ENCODE measurements at places on chromosomes 12 and 14.

DNA sequence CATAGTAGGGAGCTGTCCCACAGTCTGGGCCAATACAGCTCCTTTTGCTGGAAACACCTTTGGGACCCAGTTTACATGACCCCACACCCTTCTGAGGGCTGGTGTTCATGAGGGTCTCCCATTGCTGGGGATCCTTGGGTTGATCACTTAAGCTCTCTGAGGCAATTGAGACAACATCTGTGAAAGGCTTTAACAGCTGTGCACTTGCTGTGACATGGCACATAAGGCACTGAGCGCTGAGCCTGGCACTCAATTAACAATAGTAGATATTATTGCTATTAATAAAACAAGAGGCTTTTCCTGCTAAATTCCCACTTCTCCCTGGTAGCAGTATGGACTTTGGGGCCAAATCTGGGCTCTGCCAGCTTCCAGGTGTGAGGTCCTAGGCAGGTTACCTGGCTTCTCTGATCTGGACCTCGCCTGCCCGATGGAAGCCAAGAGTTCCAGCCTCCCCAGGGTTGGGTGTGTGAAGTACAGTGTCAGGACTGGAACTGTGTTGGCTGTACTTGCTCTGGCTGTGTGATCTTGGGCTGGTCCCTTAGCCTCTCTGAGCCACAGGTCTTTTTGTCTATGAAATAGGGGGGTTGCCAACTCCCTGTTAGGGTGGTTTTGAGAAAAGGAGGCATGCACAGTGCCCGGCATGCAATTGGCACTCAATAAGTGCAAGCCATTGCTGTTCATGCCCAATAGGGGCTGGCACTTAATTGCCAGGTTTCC lies 3.1 kb downstream of the SH2B3 start:
- no peak for DNase-seq

GRCh38 chr14:22822571-22823098 lies 7.1 kb upstream of the MRPL52 start:
- DNase-seq = peak; percentile 81

DNA sequence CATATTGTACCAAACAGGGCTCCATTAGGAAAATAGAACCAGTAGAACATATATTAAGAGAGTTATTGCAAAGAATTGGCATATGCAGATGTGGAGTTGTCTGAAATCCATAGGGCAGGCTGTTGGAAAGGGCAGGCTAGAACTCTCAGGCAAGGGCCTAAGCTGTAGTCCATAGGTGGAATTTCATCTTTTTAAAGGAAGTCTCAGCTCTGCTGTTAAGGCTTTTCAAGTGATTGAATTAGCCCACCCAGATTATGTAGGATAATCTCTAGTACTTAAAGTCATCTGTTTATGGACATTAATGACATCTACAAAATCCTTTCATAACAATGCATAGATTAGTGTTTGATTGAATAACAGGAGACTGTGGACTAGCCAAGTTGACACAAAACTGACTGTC lies 59.4 kb downstream of the RAD51B start:
- no peak for DNase-seq

- DNase-seq = no peak
These were observed 199.1 kb upstream of the KRR1 start for GRCh38 chr12:75710361-75711069.

- no peak for DNase-seq
These were observed 98.8 kb upstream of the PTPRR start for GRCh38 chr12:71019282-71019831.

DNA sequence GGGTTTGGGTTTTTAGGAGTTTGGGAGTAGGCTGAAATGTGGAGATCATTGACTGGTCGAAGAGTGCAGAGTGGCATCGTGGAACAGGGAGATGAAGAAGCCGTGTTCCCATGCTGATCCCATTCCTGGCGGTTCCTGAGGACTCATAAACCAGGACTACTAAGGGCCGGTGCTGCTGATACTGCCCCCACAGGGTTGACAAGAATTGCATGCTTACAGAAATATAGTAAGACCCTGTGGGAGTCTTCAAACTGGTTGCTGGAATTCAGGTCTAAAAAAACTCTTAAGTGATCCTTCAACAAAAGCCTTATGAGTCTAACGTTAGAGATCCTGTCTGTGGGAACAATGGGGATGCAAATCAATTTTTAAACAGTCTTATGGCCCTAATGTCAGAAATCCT lies 64.0 kb upstream of the ARHGAP5 start:
- no peak for DNase-seq

DNA sequence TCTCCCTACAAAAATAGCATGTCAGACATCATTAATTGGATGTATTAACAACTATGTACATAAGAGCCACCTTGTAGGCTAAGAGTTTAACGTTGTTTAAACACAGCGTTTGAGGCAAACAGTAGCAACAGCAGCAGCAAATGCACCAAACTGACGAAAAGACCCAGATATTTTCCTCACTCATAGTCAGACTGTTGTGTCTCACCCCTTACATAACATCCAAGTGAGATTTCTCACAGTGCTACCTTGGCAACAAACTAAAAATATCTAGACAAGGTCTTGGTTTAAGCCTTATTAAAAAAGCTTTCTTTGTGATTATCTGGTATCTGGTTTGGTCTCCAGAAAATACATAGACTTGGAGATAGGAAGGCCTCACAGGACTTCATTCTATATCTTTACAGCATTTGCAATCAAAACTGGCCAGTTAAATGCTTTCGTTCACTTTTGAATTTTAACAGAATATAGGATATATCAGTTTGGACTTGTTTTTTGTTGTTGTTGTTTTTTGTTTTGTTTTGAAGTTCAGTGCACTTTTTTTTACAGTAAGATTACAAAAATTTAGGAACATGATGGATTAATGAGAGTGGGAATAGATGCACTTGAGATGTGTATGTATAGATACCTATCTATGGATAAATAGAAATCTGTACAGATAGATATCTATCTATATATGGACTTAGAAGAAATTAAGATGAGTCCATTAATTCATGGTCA lies 4.1 kb downstream of the BHLHE41 start:
- DNase-seq = no peak

DNA sequence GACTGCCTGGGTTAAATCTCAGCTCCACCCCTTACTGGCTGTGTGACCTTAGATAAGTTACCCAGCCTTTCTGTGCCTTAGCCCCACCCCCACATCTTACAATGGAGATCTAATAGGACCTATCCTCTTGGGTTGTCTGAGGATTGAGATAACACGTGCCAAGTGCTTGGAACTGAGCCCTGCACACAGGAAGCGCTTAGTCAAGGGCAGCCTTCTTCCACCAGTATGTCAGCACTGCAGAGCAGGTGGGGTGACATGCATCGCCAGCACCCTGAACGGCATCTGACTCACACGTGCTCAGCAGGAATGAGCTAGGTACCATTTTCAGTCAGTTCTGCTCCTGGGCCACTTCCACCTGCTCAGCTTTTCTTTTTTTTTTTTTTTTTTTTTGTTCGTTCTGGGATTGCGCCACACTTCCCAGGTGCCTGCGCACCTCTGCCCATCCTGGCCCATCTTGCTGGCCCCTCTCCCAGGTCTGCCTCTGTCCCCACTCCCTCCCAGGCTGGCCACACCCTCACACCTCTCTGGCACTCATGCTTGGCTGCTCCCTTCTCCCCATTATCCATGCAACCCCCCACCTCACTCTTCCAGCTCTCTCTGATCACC lies 19.6 kb downstream of the LGMN start:
- DNase-seq = no peak

- DNase-seq = no peak
These were observed 19.7 kb downstream of the PALS1 start for GRCh38 chr14:67260965-67261364.

- DNase-seq = no peak
These were observed 3.7 kb upstream of the PAPLN start for GRCh38 chr14:73233564-73233963.

- no peak for DNase-seq
These were observed 411.9 kb downstream of the NELL2 start for GRCh38 chr12:44464180-44464579.

DNA sequence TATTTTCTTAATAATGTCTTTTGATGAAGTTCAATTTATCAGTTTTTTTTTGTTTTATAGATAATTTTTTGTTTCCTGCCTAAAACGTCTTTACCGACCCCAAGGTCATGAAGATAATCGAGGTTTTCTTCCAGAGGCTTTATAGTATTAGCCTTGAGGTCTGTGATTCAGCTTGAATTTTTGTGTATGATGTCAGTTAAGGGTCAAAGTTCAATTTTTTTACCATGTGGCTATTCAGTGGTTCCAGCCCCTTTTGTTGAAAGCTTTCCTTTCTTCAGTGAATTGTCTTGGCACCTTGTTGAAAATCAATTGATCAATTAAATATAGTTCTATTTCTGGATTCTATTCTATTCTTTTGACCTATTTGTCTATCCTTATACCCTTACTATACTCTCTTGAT lies 3.2 kb upstream of the MGST1 start:
- DNase-seq = no peak

- DNase-seq = no peak
These were observed 215.4 kb upstream of the DCN start for GRCh38 chr12:91397866-91398532.

- DNase-seq = no peak
These were observed 558.2 kb downstream of the FLRT2 start for GRCh38 chr14:86088156-86088555.

DNA sequence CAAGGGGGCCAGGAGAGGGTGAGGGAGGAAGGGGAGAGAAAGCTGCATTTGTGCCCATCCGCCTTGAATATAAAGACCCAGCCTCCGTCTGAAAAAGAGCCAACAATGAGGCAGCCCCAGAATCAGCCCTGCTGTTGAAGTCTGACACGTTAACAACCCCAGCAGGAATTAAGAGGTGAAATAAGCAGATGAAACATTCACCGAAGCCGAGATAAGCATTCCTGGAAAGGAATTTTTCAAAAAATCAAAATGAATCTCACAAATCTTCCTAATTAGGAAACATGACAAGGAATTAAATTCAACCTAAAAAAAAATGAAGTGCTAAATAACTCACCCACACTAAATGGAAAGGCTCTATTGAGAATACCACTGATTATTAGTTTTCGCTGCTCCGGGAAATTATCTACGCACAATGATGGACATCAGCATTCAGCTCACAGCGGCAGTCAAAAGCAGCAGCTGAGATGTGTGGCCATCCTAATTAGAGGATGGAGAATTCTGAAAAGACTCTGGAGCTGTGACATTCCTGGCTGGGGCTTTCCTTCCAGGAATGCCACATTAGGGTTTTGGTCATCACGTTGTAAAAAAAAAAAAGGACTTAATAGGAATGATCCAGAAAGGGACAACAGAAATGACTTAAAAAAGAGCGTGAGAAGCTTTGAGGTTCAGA lies 8.2 kb upstream of the PARP11 start:
- no peak for DNase-seq

DNA sequence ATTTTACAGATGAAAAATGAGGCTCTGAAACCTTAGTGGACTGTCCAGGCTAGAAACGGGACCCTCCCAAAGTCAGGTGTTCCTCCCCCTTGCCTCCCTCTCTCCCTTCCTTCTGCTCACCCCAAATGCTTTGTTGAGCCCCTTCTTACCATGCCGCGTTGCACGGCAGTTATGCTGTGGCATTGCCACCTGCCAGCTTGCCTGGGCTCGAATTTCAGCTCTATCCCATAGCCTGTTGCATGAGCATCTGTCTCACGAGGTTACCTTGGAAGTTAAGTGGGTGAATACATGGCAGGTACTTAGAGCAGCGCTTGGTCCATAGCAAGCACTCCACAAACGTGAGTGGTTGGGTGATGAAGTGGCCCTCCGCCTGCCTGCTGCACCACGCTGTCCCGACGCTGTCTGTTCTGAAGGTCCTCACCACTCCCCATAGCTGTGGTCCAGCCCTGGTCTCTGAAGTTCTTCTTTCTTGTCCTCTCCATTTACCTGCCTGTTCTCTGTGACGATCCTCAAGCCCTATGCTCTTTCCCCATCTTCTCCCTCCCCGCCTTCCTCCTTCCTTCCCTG lies 269.9 kb downstream of the CACNA1C start:
- DNase-seq = no peak

GRCh38 chr12:93540466-93540865 lies 32.0 kb upstream of the SOCS2 start:
- DNase-seq = no peak

- DNase-seq = no peak
These were observed 350.8 kb upstream of the STXBP6 start for GRCh38 chr14:25400607-25401206.

GRCh38 chr12:70389678-70390077 lies 23.6 kb downstream of the KCNMB4 start:
- no peak for DNase-seq

Data from stromal cell of bone marrow (primary cell).